ENCODE measurements at places on chromosomes 4 and X. TPM values are rescaled to one million over a fixed set of nuclear protein-coding genes. Genes with fewer than 3 reads are reported as not detected.

GRCh38 chr4:99868126-99868596, 26.1 kb downstream of the LAMTOR3 start:
- no peaks in the 10 kb centered on the region for H3K36me3 ChIP-seq
- H3K4me1 ChIP-seq: no peaks in the 10 kb centered on the region
- H3K27me3 ChIP-seq: no peaks in the 10 kb centered on the region
- no peak overlapping the region for H3K27ac ChIP-seq

Gene EFNB1
- 11.4 TPM for total RNA-seq

- no peak overlapping the region for H3K27ac ChIP-seq
These were observed 321.5 kb downstream of the NLGN4X start for GRCh38 chrX:5907207-5907606.

DNA sequence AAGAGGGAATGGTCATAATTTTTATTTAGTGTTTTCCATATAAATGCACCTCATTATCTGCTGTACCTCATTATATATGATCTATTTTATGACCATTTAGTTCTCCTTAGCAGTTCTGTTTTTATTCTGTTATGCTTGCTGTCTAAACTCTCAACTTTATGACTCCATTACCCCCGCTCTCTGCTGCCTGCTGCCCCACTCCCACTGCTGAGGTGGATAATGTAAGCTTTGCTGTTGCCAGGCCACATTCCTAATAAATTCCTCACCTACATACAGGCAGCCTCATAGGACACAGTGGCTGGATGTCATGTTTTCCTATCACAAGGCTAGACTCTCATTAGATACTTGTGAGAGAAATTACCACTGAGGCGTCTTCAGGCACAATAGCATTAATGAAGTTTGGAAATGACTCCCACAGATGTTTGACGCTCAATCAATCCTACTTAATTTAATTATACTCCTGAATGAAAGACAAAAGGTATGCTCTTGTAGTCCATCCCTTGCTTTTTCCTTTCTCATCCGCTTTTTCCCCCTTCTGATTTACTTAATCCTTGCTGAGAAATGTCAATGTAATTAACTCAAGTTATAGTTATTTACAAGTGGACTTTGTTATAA, 497.5 kb upstream of the IGFBP7 start:
- H3K4me3 ChIP-seq: no peak overlapping the region
- H3K27me3 ChIP-seq: no peaks in the 10 kb centered on the region
- no peak for DNase-seq
- no peak overlapping the region for H3K27ac ChIP-seq
- H3K4me1 ChIP-seq: no peaks in the 10 kb centered on the region

- DNase-seq: no peak
- H3K27me3 ChIP-seq: no peaks in the 10 kb centered on the region
- H3K27ac ChIP-seq: no peak overlapping the region
- H3K4me1 ChIP-seq: peaks cover 9% of the 10 kb centered on the region
These were observed 75.7 kb upstream of the ARHGAP24 start for GRCh38 chr4:85399270-85399669.

Gene PFKFB1
- not detected for total RNA-seq
